AG04450 (cell line): ENCODE measurements at places on chromosomes 2 and 18.

- DNase-seq: no peak
These were observed 6.3 kb downstream of the LOXHD1 start for GRCh38 chr18:46650681-46651080.

DNA sequence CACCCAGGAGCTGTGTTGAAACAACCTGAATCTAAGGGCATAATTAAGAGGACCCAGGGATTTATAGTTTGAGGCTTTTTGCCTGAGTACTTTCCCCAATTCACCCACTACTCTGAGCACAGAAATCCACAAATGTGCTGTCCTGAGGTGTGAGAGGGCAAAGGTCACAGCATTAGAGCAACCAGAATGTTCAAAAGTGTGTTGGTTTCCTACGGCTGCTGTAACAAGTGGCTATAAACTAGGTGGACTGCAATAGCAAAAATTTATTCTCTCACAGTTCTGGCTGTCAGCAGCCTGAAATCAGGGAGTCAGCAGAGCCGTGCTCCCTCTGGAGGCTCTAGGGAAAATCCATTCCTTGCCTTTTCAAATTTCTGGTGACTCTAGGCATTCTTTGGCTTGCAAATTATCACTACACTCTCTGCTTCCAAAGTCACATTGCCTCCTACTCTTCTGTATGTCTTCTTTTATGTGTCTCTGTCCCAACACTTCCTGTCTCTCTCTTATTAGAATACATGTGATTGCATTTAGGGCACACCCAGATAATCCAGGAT is 91.4 kb upstream of the TACR1 start:
- DNase-seq: no peak

DNA sequence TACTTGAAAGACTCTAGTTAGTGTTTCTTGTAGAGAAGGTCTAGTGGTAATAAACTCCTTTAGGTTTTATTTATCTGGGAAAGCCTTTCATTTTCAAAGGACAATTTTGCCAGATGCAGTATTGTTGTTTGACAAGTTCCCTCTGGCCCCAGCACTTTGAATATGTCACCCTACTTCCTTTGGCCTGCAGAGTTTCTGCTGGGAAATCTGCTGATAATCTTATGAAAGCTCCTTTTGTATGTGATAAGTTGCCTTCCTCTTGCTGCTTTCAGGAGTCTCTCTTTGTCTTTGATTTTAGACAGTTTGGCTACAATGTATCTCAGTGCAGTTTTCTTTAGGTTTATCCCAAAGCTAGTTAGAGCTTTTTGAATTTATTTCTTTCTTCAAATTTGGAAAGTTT is 106.2 kb upstream of the L3MBTL4 start:
- DNase-seq: no peak

- DNase-seq: no peak
These were observed 121.1 kb upstream of the ACAA2 start for GRCh38 chr18:49934457-49934856.

DNA sequence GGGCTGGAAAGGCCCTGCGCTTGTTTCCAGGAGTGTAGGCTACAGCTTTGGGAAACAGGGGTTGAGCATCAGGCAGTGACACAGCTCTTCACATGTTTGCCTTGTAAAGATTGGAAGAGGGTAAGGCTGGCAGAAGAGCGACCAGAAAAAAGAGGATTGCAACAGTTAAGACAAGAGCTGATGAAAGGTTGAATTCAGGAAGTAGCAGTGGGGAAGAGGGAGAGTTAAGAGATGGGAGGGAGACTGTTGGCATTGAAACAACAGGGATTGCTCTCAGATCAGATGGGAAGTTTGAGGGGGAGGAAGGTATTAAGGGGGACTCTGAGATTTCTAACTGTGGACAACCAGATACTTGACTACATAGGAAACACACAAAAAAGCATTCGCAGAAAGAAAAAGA is 96.9 kb downstream of the CTAGE1 start:
- DNase-seq: no peak

- DNase-seq: no peak
These were observed 81.1 kb downstream of the SETBP1 start for GRCh38 chr18:44761812-44762211.

DNA sequence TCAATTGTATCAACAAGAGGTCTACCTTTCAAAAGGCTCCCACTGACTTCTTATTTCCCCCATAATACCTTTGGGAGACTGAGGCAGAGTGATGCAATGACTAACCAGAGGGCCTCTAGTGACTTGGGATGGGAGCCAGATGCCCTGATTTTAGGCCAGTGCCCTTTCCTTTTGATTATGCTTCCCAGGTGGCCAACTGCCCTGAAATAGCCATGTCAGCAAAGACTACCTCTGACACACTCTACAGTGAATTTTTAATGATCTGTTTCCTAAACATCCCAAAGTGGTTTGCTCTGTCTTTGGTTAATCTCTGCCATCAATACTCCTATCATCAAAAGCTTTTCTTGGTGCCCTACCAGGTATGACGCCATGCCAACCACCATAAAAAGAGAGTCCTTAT is 65.9 kb upstream of the ZFP36L2 start:
- no peak for DNase-seq

- no peak for DNase-seq
These were observed 26.9 kb upstream of the NEB start for GRCh38 chr2:151761193-151761592.

DNA sequence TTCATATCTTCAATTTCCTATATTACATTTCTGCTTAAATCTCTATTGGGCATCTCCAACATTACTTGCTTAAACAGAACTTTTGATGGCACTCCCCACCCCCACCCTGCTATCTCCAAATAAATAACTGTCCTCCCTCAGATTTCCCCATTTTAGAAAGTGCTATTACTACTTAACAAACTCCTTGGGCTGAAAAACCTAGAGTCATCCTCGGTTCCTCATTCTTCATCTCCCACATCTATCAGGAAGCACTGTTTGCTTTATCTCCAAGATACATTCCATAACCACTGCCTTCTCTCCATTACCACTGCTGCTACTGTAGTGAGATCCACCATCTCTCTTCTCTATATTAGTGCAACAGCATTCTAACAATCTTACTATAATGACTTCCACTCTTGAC is 150.4 kb upstream of the CYRIA start:
- DNase-seq: no peak

GRCh38 chr2:20576598-20577115 is 74.2 kb downstream of the HS1BP3 start:
- DNase-seq: no peak

GRCh38 chr18:2846636-2847316 is at the start of gene EMILIN2:
EMILIN2 (plus strand) TSS chr18:2847006; CDS start chr18:2847189, 183 bp downstream.
- DNase-seq: no peak

DNA sequence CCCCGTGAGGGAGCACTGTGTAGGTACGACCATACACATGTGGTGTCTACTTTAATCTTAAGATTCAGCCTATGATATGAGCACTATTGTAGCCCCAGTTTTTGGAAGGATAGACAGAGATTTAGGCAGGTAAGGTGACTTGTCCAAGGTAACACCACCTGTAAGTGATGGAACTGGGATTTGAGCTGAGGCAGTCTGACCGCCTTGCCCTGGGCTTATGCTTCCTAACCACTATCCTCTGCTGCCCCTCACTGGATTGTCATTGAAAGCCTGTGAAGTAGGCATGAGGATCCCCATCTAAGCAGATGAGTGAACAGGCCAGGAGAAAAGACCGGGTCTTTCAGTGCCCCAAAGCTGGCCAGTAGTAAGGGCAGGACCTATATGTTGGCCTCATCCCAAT is 343.8 kb downstream of the CYRIA start:
- DNase-seq: no peak

DNA sequence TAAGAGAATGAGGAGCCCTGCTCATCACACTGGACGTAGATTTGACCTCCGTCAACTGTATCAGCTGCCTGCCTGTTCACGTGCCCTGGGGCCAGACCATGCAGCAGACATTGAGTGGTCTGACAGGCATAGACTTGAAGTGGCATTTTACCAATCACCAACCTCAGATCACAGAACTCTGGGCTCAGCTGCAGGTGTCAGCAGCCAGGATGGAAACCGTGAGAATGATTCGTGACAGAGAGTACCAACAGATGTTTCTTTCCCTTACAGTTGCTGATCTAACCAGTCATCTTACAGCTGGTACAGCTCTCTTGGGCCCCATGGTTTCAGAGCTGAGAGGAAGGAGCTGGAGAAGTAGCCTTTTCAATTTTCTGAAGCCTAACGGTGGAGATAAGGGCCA is 148.9 kb downstream of the EN1 start:
- DNase-seq: no peak

DNA sequence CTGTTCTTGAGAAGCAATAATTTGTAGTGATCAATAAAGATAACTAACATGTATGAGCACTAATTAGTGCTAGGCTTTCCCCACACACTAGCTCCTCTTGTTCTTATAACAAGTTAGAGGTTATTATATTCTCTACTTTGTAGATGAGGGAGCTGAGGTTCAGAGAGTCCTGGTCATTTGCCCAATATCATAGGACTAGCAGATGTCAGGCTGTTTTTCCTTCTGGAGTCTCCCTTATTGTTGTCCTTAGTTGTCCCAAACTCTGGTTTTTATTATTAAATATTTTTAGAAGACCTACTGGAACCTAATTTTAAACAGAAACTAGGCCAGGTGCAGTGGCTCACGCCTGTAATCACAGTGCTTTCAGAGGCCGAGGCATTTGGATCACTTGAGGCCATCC is 16.5 kb upstream of the TTC39C start:
- DNase-seq: no peak

DNA sequence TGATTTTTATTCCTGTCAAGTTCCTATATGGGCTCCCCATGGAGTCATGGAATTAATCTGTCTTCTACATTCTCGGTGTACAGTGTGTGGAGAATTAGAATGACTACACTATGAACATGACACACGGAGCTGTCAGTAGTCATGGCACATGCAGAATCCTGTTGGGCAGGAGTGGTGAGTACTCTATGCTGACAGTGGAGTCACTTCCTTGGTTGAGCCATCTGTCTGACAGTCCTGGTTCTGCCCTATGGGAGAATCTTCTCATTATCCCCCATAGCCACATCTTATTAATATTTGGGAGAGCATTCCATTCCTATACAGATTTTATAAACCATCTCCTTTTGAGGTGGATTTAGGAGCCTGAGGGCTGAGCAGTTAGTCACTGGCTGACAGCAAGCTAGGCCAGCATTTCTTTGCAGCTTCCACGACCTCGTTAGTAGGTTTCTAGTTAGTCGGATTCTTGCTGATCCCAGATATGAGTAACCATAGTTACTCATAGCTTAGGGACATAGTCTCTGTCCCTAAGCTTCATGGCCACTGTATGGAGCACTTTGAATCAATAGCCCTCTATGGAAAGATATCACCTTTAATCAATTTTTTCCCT is 90.6 kb downstream of the MDH1 start:
- DNase-seq: no peak

DNA sequence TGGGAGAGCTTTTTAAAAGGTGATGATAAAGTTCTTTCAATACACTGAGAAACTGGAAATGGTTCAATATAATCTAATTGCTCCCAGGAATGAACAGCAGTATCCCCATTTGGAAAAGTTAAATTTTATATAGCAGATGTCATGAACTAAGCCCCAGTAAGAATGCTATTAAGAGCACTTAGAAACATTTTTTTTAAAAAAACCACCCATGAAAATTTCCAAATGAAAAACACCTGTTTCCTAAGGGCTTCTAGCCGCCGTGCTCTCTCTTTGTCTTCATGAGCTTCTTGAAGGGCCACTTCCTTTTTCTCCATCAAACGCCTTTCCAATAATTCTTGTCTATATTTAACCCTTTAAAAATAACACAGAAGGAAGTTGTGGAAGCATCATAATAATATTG is 77.0 kb downstream of the UPP2 start:
- DNase-seq: no peak

DNA sequence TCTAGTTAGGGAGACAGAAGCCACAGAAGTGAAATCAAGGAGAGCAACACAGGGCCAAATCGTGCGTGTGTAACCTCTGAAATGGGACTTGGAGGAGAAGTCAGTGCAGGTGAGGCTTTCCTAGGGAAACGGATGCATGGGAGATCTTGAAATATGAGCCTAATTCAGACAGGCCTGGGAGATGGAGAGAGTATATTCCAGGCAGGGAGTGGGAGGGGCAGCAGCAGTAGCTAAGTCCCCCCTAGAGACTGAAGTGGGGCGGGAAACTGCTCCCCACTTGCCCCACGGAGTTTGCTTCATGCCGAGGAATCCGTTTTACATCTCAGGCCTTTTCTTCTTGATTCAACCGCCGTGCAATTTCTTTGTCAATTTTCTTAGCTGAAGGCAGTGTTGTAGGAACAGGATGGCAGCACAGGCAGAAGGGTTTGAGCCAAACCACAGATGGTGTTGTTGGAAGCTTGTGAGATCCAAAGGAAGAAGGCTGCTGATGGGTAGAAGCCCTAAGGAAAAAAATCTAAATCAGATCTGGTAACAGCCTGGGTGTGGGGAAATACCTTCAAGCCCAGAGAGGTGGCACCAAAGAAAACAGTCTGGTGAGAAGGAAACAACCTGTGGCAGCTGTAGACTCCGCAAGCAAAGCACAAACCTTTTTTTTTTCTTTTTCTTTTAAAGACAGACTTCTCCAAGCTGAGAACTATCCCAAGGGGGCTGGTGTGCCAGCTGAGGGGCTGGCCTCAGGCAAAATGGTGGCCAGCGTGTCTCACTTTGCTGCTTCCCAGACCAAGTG is 40.2 kb downstream of the EPAS1 start:
- DNase-seq: no peak

GRCh38 chr2:130847776-130848525 is 11.2 kb downstream of the ARHGEF4 start:
- DNase-seq: no peak

DNA sequence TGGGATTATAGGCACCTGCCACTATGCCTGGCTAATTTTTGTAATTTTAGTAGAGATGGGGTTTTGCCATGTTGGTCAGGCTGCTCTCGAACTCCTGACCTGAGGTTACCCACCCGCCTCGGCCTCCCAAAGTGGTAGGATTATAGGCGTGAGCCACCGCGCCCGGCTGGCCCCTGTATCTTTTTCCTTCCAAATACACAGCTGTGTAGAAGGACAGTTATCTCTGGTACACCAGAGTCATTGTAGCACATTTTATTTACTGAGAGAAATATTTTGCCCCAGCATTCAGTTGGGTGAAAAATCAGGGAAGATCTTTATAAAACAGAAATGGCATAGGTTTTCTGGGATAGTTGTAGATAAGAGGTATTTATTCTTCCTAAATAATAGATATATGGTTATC is 23.5 kb upstream of the POLR1B start:
- no peak for DNase-seq

- DNase-seq: no peak
These were observed 256.6 kb upstream of the ID2 start for GRCh38 chr2:8424997-8425900.

- DNase-seq: no peak
These were observed 105.5 kb downstream of the NRP2 start for GRCh38 chr2:205787761-205788160.

GRCh38 chr18:22283116-22283395 is 113.7 kb downstream of the GATA6 start:
- DNase-seq: no peak

GRCh38 chr2:29951576-29951975 is 30.2 kb upstream of the ALK start:
- no peak for DNase-seq

DNA sequence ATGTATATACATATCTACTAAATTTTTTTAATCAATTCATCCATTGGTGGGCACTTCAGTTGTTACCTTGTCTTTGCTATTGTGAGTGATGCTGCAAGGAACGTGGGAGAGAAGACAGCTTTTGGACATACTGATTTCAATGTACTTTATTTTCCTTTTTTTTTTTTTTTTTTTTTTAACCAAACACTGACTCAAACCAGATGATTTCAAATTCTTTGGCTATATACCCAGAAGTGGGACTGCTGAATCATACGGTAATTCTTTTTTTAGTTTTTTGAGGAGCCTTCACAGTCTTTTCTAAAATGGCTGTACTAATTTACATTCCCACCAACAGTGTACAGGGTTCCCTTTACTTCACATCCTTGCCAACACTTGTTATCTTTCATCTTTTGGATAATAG is 204.7 kb downstream of the INSIG2 start:
- DNase-seq: no peak

GRCh38 chr2:75517547-75518230 is 43.0 kb downstream of the EVA1A start:
- no peak for DNase-seq
